AG09309 (cell line): ENCODE measurements at places on chromosomes 12 and 14.

GRCh38 chr14:100147181-100147631 lies 12.2 kb downstream of the DEGS2 start:
- no peak for DNase-seq

DNA sequence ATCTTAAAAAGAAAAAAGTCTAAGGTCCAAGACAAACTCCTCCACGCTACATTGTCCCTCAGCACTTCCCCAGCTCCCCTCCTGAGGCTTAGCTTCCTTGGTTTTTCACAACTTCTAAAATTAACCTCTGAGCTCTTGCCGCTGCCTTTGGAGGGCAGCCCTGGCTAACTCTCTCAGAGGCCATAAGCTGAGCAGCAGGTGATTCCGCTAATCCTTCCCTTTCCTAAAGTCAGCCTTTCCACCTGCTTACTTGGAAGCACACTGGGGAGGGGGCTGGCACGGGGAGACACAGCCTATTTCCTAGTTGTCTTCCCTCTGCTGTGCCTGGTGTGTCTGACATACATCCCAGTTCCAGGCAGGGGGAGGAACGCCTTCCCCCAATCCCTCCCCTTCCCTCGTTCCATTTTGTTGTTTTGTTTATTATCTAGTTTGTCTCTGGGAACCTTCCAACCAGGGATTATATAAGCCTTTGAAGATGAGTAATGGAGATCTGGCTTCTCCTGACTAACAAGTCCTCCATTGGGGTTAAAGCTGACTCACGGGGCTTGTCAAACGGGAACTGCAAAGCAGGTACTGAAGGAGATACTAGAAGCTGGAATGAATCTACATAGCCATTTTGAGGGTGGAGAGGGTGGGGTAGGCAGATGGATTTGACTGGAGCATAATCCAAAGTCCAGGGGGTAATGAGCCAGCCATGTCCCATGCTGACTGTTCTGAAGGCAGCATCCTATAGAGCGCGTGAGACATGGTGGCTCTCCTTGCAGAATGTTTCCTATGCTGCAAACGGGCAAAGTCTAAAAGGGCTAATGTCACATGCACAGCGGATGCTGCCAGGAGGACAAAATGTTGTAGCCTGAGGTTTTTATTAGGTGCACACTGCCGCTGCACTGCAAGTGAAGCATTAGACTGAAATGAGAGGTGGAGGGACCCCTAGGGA lies 230.8 kb downstream of the FOXN3 start:
- peak; percentile 46 for DNase-seq

DNA sequence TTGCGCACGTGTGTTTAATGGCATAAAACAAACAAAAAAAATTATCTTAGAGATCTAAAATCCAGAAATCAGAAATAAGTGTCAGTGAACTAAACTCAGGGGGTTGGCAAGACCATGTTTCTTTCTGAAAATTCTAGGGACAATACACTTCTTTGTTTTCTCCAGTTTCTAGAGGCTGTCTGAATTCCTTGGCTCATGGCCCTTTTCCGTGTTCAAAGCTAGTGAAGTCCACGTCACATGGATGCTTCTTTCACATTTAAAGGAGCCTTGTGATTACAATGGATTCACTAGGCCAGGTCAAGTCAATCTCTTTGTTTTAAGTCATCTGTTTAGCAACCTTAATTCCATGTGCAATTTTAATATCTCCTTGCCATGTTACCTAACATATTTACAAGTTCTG lies 22.4 kb downstream of the SLCO1B3 start:
- no peak for DNase-seq

GRCh38 chr14:68977718-68978171 lies 1.4 kb downstream of the ACTN1 start:
- DNase-seq = peak; percentile 88

- no peak for DNase-seq
These were observed 5.0 kb upstream of the SETD1B start for GRCh38 chr12:121798787-121799155.
